ENCODE measurements at places on chromosomes 5 and 9. TPM values are rescaled to one million over a fixed set of nuclear protein-coding genes. Genes with fewer than 3 reads are reported as not detected.

DNA sequence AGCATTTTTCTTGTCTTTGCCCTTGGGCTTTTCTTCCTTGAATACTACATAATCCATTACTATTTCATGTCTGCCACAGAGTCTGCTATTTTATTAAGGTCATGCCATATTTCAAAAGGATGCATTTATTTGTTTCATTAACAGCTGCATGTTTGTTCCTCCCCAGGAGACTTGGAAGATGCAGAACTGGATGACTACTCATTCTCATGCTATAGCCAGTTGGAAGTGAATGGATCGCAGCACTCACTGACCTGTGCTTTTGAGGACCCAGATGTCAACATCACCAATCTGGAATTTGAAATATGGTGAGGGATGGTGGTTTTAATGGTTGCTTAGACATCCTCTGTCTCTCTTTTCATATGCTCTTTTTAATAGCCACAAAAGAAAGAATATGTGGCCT, 4.0 kb downstream of the IL7R start:
- no peak for DNase-seq

Gene OGN
- total RNA-seq: not detected

Gene BARHL1
- total RNA-seq: not detected

GRCh38 chr9:14131356-14132088, 182.4 kb downstream of the NFIB start:
- DNase-seq: no peak

DNA sequence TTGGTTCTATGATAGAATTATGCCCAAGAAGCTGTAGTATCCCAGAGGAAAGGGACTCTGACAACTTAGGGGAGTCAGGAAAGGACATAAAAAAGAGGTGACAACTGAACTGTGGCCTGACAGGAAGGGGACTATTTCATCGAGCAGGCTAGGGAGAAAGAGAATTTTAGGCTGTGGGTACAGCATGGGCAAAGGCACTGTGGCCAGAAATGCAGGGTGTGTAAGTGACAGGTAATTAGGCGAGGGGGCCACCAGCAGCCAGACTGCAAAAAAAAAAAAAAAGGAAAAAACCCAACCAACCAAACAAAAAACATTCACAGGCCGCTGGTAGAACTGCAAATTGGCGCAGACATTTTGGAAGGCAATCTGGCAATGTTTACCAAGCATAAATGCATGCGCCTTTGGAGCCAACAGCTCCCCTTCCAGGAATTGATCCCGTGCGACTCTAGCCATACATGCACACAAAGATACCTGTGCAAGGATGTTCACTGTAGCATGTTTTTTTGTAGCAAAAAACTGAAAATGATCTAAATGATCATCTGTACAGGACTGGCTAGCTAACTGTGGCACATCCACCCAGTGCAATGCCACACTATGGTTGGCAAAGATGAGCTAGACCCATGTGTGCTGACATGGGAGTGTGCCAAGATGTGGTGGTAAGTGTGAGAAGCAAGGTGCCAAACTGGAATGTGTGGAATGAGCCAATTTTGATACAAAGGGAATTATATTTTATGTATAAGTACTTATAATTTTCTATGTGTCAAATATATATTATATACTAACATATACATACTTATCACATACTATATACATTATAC, 1.1 kb downstream of the EIF4E1B start:
- DNase-seq: no peak

Gene GLRA1
- total RNA-seq: not detected

Gene MCCC2
- total RNA-seq: 41.5 TPM

Gene HK3
- 0.16 TPM for total RNA-seq

Gene KCNV2
- 1.2 TPM for total RNA-seq

- DNase-seq: no peak
Observed at GRCh38 chr5:99815-100214, 7.8 kb downstream of the PLEKHG4B start.

Gene SPATA31C1
- total RNA-seq: not detected

DNA sequence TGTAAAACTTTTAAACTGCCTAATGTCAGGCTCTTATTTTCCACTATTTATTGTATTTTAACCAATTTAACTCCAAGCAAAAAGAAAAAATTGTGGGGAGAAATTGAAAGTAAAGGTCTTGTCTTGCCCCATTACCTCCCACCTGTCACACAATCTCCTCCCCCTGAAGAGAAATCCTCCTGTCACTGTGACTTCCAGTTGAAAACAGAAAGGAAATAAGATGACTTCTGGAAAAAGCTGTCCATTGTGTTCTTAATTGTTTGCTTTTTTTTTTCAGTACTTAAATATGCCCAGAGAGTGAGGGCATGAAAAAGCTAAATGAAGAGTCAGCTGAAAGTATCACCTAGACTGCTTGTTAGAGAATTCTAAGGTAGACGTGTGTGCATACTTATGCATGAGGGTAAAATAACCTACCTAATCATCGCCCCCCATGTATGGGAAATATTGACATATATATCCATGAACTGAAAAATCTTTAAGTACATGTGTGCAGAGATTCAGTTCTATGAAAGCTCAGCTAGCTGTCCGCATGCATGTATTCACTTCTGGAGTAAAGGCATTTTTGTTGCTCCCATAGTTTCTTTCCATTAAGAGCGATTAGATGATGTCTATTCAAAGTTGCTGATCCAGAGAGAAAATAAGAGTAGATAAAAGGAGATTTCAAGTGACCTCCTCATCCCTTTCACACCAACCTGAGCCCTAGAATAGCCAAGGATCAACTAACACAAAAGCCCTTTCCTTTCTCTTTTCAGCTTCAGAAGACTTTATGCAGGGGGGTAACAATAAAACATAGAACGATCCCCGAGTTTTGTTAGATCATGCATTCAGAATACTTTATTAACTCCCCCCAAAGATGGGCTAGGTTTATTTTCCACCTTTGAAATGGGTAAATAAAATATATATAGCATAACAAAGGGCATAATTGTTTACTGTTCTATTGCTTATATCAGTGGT, 5.3 kb downstream of the NR2F1-AS1 start:
- no peak for DNase-seq

DNA sequence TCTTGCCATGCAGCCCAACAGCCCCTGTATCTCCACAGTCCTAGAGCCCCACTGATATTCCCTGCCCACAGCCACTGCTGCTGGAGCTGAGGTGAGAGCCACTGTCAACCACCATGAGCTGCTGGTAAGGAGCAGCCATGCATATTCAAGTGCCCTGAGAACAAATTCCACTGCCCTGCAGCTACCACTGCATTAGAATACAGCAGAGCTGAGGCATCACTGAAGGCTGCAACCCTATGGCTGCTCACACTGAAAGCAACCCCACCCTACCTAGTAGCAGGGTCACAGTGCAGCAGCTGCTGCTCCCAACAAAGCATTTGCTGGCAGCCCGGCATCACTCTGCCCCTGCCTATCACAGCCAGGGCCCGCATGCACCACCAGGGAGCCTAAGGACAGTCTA, 68.6 kb downstream of the SKIC3 start:
- DNase-seq: peak; percentile 55
